ENCODE measurements at places on chromosomes 1 and 21.

GRCh38 chr21:20618878-20619277 lies 379.3 kb upstream of the NCAM2 start:
- DNase-seq = no peak

GRCh38 chr1:83850834-83851233 lies 148.1 kb downstream of the TTLL7 start:
- no peak for DNase-seq

DNA sequence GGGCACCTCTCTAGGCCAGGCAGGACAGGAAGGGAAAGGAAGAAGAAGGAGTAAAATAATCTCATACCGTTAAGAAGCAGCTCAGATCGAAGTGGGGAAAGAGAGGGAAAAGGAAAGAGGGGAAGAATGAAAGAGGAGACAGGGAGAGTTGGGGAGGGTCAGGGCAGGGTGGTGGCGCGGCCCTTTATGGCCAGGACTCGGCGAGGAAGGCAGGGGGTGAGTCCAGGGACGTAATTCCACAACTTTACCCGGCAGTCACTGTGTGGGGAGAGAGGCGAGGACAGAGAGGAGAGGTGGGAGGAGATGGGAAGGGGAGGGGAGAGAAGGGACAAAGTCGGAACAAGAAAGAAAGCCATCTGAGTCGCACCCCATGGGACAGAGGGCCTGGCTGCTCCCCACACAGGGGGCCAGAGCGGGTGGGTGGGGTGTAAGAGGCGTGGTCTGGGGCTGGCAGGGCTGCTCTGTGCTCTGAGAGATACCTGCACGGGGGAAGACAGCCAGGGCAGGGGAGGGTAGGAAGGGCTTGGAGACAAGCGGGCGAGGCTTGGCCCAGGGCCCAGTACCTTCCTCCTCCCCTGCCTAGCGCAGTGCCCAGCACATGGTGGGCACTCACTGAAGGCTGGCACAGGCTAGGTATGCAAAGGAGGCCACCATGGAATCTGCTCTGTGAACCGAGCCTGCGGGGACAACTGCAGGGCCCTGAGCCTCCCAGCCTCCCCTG lies 49.4 kb downstream of the KIF21B start:
- DNase-seq = peak; percentile 49

DNA sequence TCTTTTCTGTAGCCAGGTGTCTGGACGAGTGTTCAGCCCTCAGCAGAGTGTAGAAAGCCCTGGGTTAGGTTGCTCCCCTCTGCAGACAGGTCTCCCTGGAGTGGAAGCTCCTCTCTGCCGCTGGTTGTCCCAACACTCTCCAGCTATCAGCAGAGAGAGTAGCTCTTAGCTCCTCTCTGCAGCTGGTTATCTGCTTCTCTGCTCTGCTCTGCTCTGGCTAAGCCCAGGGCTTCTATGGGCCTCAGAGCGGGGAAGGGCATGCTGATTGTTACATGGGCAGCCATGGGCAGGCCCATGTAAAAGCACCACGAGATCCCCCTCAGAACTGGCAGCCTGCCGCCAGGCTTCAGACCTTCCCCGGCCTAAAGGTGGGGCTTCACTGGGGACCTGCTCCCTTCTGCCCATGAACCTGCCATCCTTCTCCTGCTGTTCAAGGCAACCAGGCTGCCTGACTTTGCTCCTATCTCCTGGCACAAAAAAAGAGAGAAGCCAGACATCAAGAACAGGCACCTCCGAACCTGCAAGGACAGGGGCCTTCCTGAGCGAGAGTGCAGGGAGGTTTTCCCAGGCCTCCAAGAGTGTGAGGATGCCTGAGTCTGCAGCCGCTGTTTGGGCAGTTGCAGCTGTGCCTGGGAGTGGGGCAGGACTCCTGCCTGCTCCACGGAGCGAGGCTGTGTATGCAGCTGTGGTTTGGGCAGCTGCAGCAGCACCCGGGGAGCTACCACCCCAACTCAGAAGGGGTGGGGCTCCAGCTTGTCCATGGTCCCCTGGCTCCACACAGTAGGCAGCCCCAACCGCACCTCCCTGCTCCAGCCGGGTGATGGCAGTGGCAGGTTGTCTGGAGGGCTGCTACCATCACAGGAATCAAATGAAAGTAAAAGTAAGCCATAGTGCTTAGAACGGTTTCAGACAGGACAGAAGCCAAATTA lies 973.7 kb downstream of the LTN1 start:
- no peak for DNase-seq

- DNase-seq = no peak
Measured at GRCh38 chr1:21906173-21907078, 30.7 kb downstream of the HSPG2 start.

GRCh38 chr1:204941421-204942338 lies 71.0 kb downstream of the NFASC start:
- peak; percentile 81 for DNase-seq

GRCh38 chr1:244361764-244362473 lies 89.8 kb downstream of the ADSS2 start:
- peak; percentile 47 for DNase-seq

- no peak for DNase-seq
Measured at GRCh38 chr1:46211051-46211450, 7.9 kb downstream of the LURAP1 start.

- DNase-seq = no peak
Measured at GRCh38 chr1:233897325-233898162, 6.9 kb upstream of the SLC35F3 start.

GRCh38 chr1:68116643-68117235 lies 66.3 kb upstream of the DIRAS3 start:
- peak; percentile 46 for DNase-seq

- no peak for DNase-seq
Measured at GRCh38 chr1:15186846-15187151, 33.3 kb downstream of the TMEM51 start.

DNA sequence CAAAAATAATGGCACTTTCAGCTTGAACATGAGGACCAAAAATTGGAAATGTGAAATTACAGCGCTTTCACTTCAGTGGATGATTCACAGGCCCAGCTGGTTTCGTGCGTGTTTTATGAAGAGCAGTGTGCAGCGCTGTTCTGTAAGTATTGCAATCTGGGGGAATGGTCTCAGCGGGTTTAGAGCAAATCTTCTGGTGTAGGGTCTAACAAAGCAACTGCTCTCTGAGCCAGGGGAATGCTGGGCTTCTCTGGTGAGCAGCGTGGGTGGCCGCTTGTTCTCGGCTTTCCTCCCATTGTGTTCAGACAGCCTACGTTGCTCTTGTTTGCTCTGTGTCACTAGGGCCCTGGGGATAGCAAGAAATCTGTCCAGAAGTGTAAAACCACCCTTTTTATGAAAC lies 42.4 kb upstream of the GADD45A start:
- no peak for DNase-seq

- DNase-seq = no peak
Measured at GRCh38 chr1:27377760-27378495, 3.3 kb upstream of the FCN3 start.

DNA sequence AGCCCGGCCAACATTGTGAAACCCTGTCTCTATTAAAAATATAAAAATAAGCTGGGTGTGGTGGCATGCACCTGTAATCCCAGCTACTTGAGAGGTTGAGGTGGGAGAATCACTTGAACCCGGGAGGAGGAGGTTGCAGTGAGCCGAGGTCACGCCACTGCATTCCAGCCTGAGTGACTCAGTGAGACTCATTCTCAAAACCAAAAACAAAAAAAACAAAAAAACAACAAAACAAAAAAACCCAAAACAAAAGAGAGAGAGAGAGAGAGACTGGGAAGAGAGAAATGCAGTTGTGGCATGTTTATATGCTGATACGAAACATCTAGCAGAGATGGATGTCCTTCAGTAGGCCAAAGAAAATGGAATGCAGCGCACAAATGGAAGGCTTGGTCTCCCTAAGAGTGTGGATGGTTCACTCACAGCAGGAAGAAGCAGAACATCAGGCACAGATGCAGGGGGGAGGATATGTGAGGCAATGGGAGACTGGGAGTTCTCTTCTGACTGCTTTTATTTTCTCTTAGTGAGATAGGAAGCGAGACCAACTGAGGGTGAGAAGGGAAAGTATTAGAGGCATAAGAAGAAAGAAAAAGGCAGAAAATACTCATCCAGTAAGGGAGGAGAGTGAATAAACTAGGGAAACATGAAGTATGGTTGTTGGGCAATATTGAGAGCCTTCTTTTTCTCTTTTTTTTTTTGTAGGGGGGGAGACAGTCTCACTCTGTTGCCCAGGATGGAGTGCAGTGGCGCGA lies 16.0 kb downstream of the THEM4 start:
- DNase-seq = no peak

- no peak for DNase-seq
Measured at GRCh38 chr1:19512545-19512944, 27.2 kb upstream of the CAPZB start.

DNA sequence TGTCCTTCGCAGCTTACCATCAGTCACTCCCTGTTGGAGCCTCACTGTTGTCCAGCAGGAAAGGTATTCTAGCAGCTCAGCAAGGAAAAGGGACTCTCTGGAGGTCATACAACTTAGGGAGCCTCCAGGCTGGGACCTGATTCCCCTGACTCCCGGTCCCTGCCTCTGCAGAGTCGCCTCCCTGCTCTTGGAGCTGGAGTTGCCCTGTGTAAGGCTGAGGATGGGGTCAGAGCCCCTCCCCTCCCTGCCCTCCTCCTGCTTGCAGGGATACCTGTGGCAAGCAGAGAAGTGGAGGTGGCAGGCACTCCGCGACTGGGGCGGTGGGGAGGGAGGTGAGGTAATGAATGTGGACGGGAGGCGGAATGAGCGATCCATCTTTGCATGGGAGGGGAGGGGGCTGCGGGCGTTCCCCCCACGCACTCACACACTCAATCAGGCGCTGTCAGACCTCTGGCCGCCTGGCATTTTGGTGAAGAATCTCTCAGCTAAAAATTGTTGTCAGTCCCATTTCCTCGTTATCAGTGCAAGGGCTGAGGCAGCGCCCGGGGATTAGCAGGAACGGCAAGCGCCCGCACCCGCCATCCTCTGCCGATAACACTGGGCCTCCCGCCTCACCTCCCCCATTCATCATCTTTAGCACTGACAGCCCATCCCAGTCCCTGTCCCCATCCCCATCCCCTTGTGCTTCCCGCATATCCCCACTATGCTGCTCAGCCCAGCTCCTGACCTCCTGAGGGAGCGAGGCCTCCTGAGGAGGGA lies 64.3 kb downstream of the TMEM53 start:
- DNase-seq = no peak

DNA sequence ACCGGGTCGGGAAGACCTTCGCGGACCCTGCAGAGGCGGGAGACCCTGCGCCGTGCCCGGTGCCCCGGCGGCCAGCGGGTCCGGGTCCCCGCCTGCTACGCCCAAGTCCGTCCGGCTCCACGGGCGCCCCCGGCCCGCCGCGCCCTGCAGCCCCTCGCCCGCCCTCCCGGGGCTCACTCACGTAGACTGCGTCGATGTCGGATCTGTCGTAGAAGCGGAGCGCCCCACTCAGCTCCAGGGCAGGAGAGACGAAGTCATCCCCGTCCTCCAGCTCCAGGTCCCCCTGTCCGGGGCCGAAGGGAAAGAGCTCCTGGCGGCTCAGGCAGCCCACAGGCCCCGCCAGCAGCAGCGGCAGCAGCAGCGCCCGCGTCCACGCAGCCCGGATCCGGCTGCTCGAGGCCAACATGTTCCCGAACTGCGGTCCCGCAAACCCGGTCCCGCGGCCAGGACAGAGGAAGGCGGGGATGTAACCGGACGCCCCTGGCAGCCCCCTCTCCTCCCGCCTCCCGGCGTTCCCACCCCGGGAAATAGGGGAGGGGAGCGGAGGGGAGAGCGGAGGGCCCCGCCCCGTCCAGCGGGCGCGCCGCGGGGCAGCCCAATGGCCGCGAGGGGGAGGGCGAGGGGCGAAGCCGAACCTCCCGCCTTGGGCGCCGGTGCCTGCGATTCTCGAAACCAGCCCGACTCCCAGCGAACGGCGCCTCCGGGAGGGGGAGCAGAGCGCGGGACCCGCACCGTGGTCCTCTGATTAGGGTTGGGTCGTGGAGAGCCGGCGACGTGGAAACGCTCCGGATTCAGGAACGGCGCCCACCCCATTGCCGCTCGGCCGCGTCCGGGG lies at the start of gene NID1:
Gene NID1 (minus strand): TSS at position 417 of the 835 bp plus-strand sequence. CDS start 11 bp downstream, at position 406.
- DNase-seq = peak; percentile 53

DNA sequence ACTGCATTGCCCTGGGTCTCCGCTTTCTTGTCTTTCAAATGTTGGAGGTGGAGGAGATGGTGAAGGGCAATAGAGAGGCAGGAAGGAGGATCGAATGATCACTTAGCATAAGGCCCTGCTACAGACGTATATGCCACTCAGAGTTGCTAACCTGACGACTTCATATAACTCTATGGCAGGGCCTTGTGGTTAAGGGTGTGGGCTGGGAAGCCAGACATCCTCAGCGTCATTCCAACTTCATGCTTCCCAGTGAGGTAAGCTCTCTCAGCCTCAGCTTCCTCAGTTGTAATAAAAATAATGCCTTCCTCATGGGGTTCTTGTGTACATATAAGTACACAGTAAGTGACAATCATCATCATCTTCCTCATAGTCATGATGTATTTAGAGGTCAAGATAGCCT lies 54.6 kb downstream of the CASQ2 start:
- DNase-seq = no peak

DNA sequence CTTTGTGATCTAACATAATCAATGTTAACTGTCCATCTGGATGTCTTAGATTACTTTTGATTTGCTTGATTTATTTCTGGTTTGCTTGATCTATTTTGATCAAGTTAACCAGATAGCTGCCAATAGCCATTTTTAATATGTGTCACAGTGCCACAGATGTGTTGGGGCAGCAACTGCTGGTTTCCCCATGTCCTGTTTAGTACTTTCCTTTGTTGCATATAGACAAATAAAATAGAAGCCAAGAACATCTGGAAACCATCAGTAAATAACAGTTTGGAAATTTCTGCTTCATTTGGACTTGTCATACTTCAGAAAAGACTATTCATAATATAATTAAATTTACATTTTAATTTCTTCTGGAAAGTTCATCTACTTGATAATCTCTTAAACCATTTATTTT lies 145.6 kb upstream of the C21orf91 start:
- no peak for DNase-seq

- DNase-seq = peak; percentile 65
Measured at GRCh38 chr1:182615468-182616129, 11.4 kb upstream of the RGS16 start.

DNA sequence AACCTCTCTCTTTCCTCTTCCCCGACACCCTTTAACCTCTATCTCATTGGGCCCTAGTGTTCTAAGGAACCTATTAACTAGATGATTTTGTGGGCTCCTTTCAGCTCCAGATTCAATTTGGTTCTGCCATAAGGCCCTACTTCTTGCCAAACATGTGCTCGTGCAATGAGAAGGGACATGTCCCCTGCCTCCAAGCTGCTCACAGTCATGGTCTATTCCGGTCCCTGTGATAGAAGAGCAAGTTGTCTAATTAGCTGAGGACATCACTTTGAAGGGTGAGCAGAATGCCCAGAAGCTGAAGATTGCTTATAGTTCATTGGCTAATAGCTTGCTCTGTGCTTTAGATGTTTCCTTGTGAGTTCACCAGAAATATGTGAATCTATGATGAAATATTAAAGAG lies 76.2 kb downstream of the ZNF648 start:
- no peak for DNase-seq

GRCh38 chr1:79188337-79188736 lies 181.8 kb upstream of the ADGRL4 start:
- peak; percentile 3 for DNase-seq

- DNase-seq = no peak
Measured at GRCh38 chr1:200400556-200400955, 9.3 kb downstream of the ZNF281 start.

DNA sequence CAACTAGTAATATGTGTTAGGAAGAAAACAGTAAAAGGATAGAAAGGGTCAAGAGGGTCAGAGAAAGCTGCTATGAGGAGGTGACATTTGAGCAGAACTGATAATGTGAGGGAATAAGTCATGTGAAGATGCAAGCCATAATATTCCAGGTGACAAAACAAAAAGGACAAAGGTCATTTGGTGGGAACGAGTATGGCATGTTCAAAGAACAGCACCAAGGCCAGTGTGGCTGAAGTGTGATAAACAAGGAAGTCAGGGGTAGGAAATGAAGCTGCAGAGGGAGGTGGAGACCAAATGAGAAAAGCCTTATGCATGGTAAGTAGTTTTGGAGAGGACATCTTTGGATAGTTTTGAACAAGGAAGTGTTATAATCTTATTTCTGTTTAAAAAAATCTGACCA lies 46.7 kb downstream of the LPGAT1 start:
- no peak for DNase-seq

Measured in NCI-H2081 (cell line).